ENCODE measurements at places on chromosomes 16 and 17.

- peak; percentile 95 for DNase-seq
These were observed 6.3 kb downstream of the BCAR1 start for GRCh38 chr16:75244844-75245758.

DNA sequence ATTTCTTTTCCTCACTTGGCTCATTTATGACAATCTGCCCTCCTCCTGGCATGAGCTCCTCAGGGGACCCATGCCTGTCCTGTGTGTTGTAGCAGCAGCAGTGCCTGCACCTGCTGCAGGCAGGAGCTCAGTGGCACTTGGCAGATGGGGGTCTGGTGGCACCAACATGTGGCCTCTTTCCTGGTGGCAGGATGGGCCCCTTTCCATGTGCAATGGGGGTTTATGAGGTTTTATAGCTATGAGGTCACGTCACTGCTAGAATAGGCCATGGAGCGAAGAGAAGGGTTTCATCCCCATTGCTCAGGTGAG, 7.0 kb downstream of the ADCY7 start:
- no peak for DNase-seq

DNA sequence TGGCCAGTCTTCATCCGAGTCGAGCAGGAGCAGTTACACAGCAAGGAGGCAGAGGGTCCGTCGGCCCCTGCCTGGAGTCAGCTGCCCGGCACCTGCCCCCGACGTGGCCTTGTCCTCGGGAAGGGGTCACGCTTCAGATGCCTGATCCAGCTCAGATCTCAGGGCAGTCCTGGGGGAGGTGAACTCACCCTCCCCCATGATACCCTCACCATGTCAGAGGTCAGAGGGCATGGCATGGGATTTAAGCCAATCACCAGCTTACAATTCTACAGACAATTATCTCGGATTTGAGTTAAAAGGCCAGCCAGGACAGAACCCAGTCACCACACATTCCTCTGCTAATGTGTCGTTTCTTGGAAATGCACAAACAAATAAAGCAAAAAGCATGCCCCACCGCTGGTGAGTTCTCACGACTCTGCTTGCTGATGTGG, 211.3 kb downstream of the FOXL1 start:
- DNase-seq: peak; percentile 21

DNA sequence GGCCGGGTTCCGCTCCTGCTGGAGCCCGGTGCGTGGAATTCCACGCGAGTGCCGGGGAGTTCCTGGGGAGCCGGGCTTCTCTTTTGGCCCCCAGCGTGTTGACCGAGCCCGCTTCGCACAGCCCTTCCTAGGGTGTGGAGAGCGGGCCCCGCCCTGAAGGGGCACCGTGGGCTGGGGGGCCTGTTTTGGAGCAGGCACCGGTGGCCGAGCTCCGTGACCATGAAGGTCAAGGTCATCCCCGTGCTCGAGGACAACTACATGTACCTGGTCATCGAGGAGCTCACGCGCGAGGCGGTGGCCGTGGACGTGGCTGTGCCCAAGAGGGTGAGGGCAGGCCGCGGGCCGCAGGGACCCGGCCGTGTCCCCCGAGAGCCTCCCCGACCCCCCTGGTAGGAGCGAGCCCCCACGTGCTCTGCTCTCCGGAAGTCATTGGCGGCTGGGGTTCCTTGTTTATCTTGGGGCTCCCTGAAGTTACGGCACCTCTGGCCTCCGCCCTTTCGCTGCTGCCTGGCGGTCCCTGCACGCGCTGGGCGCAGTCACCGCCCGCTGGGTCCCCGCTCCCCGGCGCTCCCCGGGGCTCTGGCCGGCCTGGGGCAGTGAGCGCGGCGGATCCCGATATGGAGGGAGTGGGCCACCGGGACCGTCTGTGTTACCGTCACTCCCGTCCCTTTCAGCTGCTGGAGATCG, 528 bp downstream of the HAGHL start:
- DNase-seq: peak; percentile 44

DNA sequence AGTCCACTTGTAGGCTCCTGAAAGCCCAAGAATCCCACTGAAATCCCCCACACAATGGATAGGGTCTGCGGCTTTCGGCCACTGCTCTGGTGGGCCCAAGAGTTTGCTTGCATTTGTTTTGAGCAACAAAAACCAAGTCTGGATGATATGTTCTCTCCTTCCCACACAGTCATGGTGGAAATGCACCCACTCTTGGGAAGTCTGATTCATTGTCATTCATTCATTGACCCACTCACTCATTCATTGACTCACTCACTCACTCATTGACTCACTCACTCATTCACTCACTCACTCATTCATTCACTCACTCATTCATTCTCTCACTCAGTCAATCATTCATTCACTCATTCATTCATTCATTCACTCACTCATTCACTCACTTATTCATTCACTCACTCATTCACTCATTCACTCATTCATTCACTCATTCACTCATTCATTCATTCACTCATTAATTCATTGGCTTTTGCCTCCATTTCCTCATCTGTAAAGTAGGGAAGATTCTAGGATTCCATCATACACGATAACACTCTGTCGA, 2.2 kb upstream of the CA5A start:
- DNase-seq: no peak

- DNase-seq: no peak
These were observed 650.4 kb downstream of the WWOX start for GRCh38 chr16:78749745-78750268.

DNA sequence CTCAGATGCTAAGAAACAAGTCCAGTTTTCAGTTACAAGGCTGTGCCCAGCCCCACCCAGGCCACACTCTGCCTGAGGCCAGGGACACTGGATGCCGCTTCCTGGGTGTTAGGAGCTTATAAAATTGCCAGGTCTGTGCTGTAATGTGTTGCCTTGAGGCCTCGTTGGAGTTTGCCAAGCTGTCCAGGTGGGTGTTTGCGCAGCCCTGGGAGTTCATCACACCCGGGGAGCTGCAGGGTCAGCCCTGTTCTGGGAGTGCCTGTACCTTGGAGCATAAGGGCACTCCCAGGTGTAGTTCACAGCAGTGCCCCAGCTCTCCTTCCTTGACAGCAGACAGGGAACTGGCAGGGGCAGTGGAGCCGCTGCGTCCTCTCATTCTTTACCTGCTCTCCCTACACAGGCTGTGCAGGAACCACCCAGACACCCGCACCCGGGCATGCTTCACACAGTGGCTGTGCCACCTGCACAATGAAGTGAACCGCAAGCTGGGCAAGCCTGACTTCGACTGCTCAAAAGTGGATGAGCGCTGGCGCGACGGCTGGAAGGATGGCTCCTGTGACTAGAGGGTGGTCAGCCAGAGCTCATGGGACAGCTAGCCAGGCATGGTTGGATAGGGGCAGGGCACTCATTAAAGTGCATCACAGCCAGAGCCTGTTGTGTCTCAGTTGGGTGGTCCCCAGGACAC, 1.6 kb downstream of the GFER start:
- DNase-seq: no peak

- DNase-seq: no peak
These were observed 12.9 kb downstream of the NLRC3 start for GRCh38 chr16:3564130-3564888.

DNA sequence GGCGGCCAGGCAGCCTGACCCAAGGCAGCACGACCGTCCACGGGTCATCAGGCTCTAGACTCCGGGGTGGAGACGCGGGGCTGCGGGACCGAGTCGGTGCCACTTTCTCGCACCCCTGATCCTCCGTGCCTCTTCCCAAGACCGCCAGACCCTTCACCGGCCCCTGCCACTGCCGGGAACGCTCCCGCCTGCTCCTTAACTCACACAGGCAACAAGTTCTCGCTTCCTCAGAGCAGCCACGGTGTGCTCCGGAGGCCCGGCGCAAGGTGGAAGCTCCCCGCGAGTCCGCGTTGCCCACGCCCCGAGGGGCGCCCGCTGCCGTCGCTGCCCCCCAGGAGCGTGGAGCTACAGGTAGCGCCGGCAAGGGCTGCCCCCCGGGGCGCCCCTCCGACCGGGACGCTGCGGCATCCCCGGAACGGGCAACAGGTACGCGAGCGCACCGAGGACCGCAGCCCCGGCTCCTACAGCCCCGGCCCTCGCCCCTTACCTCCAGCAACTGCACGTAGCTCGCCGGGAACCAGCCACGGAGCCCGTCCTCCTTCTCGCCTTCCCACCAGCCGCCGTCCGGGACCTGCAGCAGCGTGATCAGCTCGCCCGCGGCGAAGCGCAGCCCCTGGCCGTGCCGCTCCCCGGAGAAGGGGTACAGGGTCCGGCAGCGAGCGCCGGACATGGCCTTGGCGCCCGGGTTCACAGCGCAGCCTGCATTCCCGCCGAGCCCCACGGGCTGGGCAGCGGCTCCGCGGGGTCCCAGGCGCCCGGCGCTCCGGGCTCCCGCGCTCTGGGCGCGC, 491 bp downstream of the GAS7 start:
- peak; percentile 62 for DNase-seq

GRCh38 chr16:83774066-83774465, 33.7 kb upstream of the HSBP1 start:
- DNase-seq: no peak

DNA sequence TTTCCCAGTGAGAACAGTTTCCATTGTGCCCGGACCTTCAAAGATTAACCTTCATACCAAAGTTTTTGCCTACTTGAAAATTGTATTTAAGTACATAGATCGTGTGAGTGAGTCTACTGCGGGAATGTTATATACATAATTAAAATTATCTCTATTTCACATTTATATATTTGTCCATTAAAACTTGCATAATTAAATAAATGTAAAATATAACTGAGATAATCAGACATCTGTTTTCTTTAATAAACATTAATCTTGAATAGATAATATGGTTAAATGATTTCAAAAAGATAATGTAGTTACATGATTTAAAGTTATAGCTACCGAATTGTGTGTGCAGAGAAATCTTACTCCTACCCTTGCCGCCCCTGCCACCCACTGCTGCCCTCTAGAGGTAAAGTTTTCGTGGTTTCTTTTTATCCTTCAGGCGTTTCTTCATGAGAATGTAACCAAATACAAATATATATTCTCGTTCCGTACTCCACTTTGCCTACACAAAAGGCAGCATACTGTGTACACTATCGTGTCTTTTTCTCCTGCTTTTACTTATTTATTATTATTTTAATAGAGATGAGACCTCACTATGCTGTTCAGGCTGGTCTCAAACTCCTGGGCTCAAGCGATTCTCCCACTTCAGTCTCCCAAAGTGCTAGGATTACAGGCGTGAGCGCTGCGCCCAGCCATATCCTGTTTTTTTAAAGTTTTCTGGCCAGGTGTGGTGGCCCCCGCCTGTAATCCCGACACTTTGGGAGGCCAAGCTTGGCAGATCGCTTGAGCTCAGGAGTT, 35.6 kb downstream of the RPA1 start:
- DNase-seq: peak; percentile 62

DNA sequence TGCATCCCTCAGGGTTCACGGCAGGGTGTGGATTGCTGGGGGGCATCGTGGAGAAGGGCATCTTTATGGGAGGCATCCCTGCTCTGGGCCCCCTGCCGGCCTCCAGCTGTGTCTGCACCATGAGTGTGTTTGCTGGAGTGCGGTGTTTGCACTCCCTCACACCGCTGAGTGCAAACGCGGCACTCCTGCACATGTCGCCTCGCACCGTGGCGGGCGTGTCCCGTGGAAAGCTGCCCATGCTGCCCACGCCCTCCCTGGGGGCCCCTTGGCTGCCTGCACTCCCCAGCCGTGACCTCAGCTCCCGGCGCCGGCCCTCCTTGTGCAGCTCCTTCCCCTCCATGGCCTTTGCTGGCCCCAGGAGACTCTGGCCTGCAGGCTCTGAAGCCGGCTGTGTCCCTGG, 74.6 kb upstream of the ZNF750 start:
- DNase-seq: no peak

GRCh38 chr17:74739227-74739831, 2.3 kb downstream of the RAB37 start:
- DNase-seq: no peak

DNA sequence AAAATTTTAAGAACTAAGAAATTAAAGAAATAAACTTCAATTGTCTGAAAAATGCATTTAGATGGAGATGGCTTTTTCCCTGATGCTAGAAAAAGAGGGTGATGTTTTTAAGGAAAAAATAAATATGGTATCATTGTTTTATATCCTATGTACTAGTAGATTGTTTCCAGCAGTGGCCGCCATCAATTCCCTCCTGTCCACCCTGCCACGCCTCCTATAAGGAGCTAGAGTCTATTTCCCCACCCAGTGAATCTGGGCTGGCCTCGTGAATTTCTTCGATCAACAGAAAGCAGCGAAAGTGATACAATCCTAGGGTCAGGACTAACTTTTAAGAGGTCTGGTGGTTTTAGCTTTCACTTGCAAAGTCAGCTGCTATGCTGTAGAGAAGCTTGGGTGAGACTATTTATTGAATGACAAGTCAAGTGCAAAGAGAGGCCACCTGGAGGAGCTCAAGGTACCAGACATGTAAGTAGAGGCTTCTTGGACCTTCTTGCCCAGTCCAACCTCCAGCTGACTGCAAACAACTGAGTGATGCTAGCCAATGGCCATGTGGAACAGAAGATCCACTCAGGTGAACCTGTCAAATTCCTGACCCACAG, 80.9 kb upstream of the MTMR4 start:
- DNase-seq: no peak

- DNase-seq: no peak
These were observed 25.0 kb downstream of the HNF1B start for GRCh38 chr17:37719866-37720265.

GRCh38 chr16:49602976-49603310, 229.3 kb downstream of the C16orf78 start:
- no peak for DNase-seq

GRCh38 chr17:64343833-64344637, 46.6 kb downstream of the PECAM1 start:
- peak; percentile 48 for DNase-seq

- DNase-seq: no peak
These were observed 20.9 kb downstream of the RPTOR start for GRCh38 chr17:80565343-80566053.

DNA sequence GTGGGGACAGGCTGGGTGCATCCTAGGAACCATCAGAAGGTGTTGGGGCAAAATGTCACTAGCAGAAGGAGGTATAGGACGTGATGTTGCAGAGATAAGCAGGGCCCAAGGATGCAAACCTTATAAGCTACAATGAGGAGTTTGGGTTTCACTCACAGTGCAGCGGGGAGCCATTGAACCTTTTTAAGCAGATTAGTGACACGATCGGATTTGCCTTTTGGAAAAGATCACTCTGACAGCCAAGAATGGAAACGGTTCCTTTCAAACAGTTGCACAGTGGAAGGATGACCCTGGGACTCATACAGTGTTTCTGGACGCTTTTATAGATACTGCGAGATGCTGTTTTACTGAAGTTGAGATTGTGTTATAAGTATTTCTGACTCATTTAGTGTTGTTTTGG, 131.8 kb upstream of the CACNG3 start:
- DNase-seq: no peak

All from adipocyte (in vitro differentiated cells).